Frontal cortex (tissue), 4 donors: ENCODE measurements at places on chromosomes 3 and 15. TPM values are rescaled to one million over a fixed set of nuclear protein-coding genes. Genes with fewer than 3 reads are reported as not detected.

Gene UPK1B
- total RNA-seq = not detected

Gene PTH1R
- total RNA-seq = 2.0 TPM

Gene ANKUB1
- 0.41 TPM for total RNA-seq

Gene USP50
- total RNA-seq = 2.9 TPM

Gene SCN11A
- under 0.01 TPM for total RNA-seq

Gene MITF
- total RNA-seq = 1.6 TPM

Gene DPPA4
- total RNA-seq = 1.6 TPM

Gene SNX22
- total RNA-seq = 7.7 TPM

Gene TXNRD3
- 19.2 TPM for total RNA-seq

Gene RYK
- total RNA-seq = 89.3 TPM

Gene KCNAB1
- 31.4 TPM for total RNA-seq
